HS-27A (cell line): ENCODE measurements at places on chromosomes 11 and 22.

DNA sequence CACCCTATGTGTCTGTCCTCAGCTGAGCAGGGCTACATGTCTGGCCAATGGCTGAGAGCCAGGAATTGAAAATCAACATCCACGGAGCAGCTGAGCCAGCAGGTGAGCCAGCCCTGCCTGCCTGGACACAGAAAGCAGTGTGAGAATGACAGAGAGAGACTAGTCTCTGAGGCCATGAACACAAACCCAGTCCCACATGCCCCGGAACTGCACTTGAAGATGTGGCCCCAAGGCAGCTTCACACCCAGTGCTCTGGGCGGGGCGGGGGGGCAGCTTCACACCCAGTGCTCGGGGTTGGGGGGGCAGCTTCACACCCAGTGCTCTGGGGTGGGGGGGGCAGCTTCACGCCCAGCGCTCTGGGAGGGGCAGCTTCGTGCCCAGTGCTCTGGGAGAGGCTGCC is 37.6 kb downstream of the TRMU start:
- DNase-seq: no peak

- DNase-seq: no peak
These were observed 42.2 kb upstream of the CYP2D6 start for GRCh38 chr22:42172773-42173172.

- no peak for DNase-seq
These were observed 574.0 kb downstream of the LRRC4C start for GRCh38 chr11:40885250-40885954.

GRCh38 chr11:1073261-1073724 is 1.4 kb upstream of the MUC2 start:
- DNase-seq: no peak

GRCh38 chr22:16957781-16958180 is 50.2 kb downstream of the GAB4 start:
- DNase-seq: no peak

DNA sequence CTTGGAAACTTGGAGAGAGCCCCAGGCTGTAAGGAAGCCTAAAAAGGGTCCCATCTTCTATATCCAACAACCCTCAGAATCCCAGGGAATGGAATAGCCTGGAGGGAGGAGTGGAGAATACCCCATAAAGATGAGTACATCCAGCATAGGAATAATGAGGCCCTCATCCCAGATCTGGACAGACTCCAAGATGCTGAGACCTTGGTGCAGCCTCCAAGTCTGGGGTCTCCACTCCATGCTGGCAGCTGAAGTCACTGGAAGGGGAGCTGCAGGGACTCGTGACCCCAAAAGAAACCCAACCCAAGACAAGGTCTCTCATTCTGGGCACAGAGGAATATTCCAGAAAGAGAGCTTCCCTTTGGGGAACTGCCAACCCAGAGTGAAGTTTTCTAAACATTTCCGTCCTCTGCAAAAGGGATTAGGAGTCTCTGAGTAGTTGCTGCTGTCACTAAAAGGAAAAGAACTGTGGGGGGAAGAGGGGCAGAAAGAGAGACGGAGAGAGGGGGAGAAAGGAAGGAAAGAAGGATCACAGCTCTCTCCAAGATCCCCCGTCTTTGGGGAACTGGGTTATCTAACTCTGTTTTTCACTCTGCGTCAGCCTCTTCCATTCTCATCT is 589 bp downstream of the SCGB1A1 start:
- no peak for DNase-seq

DNA sequence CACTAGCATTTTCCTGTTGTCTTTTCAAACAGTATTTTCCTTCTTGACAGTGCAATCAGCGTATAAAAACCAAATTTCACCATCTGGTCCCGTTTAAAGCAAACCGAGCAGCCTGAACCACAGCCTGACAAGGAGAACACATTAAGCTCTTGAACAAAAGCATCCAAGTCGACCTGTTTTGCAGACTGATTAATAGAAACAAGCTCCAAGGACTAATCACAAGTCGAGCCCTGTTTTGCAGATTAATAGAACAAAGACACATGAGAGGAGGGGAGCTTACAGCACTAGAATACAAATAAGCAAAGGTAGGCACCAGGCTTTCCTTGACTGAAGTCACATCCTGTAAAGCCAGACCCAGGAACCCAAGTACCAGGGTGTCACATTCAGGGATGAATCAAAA is 104.8 kb downstream of the MPPED2 start:
- DNase-seq: no peak
